Activated T-helper 1 cell treated with anti-CD3 and anti-CD28 coated beads, Interleukin-2, amount 50 U/mL, for 16 hours (primary cell): ENCODE measurements at places on chromosomes 11 and 22.

- DNase-seq = no peak
These were observed 8.4 kb upstream of the PMM1 start for GRCh38 chr22:41598081-41598480.

- no peak for DNase-seq
These were observed 97.0 kb downstream of the ST3GAL4 start for GRCh38 chr11:126452241-126453101.

- DNase-seq = no peak
These were observed 450.0 kb upstream of the CCDC179 start for GRCh38 chr11:23310276-23310675.

DNA sequence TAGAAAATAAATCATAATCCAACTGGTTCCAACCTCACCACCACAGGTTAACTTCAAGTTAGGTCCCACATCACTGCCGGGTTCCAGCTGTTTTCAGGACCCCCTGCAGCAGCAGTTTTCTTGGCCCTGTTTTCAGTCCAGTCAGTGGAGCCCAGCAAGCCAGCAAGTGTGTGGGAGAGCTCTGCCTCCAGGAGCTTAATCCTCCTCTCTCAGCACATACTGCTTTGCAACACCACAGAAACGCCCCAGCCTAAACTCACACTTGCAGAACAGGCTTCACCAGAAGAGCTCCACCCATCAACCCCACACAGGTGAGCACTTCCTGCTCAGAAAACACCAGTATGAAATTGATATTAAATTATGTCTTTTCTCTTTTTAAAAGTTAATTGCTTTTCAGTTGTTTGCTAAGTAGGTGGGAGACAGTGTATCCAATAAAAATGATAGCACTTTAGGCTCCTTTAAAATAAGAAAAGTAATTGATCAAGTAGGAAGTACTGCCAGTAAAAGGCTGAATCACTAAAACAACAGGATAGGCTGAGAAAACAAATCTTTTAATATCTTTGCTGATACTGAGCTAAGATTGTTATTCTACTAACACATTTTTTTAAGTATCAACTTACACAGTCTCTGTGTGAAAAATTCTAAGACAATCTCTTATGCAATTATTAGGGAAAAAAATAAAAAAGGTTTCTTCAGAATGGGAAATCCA, 81.5 kb upstream of the TP53AIP1 start:
- DNase-seq = no peak

GRCh38 chr11:43899094-43899493, 18.5 kb downstream of the ALKBH3 start:
- DNase-seq = no peak

DNA sequence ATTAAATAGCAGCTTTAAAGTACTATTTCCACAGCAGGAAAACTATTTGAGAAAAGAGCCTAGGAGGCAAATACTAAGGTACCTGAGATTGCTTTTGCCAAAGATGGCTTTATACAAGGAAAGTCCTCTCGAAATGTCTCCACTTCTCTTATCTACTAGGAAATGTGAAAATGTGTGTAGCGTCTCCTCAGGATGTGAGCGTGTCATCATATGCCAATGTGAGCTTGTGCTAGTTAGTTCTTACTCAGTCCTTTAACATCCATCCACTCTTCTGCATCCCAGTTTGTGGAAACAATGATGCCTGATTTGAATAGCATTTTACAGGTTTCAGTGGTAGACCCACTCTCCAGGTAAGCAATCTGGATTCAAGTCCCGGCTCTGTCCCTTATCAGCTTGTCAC, 421.0 kb downstream of the DYNC2H1 start:
- DNase-seq = no peak

DNA sequence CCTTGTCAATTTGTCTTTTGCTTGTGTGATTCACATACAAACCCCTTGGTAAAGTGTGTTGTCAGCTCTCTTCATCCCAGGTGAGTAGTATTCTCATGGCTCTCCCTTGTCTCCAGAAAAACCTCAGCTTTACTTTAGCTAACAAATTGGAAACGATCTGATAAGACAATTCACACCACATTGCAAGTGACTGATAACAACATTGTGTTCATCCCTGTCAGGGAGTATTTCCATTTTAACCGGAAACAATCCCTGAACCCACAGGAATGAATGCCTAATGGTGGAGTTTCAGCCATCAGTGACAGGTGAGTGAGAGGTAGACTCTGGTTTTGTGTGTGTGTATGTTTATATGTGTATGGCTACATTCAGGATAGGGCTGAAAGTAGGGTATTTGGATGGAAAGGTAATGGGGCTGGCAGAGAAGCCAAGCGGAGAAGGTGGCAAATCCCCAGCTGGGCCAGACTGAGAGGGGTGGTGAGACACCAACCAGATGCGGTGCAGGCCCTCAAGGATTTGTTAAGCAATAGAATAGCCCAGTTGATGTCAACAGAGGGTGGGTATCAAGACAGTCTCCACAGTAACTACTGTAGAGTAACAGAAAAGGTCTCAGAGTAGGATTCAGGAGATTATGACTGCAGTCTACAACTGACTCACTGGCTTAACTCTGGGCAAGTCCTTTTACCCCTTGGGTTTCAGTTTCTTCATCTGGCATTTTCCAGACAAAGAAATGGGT, 7.6 kb downstream of the LRRC51 start:
- no peak for DNase-seq

DNA sequence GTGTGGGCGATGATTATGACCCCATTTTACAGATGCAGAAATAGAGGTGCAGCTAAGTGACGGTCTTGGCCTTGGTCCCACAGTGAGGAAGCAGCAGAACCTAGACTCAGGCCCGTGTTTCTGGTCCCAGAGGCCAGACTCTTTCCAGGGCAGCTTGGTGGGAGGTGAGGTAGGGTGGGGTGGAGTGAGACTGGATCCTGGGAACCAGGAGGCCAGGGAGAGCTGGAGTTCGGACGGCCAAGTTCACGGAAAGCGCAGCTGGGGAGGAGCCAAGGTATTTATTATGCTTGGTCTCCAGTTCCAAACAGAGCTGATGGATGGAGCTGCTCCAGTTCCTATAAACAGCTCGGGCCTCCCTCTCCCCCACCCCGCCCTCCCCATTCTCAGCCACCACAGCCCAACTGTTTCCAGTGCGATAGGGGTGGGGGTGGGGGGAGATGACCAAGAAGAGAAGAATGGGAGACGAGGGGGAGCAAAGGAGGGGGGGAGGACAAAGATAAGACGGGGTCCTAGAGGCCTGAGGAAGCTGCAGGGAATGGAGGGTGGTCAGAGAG, 16.2 kb downstream of the LRRC32 start:
- no peak for DNase-seq

DNA sequence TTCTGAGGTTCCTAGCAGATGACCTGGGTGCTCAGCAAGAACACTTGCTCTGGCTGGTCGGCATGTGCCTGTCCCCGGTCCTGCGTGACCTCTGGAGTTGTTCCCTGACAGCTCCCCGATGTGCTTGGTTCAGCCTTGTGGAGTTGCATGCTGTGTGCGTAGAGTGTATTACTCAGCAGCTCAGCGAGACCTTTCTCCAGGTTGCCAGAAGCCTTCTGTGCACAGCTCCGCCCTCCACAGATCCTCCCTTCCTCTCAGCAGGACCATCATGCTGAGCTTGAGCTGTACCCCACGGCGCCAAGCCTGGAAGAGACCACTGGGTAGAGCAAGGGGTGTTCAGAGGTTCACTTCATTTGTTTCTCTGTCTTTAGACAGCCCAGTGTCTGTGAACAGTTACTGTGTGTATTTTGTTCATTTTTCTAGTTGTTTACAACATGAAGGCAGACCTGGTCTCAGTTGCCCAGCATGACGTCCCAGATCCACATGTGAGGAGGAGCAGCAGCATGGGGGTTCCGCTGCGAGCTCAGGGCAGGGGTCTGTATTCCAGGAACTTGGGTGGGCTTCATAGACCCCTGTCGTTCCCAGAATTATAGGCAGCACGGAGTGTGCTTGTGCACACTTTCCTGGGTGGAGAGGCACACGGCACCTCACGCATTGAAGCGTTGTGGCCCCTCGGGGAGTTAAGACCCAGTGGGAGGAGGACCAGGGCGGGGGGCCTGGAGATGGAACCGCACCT, 148.6 kb downstream of the IGLL1 start:
- no peak for DNase-seq

- DNase-seq = no peak
These were observed 46.5 kb upstream of the ADA2 start for GRCh38 chr22:17265649-17266248.

GRCh38 chr22:36330127-36330526, 57.6 kb downstream of the MYH9 start:
- no peak for DNase-seq

- no peak for DNase-seq
These were observed 41.4 kb downstream of the TTC17 start for GRCh38 chr11:43399983-43400630.

GRCh38 chr11:133082841-133083488, 449.3 kb downstream of the OPCML start:
- no peak for DNase-seq

GRCh38 chr22:46131151-46131587, 19.2 kb upstream of the PPARA start:
- DNase-seq = no peak

DNA sequence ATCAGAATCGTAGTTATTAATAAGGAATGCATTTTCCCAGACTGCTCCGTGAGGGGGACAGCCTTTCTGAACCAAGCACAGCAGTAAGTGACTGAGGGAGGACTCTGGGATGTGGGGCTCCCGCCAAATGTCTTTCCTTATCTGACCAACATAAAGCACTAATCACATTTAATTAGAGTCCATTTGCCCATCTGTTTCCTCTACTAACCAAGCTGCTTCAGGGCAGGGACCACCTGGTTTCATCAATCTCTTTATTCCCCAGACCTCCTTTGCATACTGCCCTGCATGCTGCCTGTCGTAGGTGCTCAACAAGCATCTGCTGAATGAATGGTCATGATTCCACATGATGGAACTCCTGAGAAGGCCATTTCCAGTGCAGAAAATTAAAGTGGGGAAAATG, 29.4 kb downstream of the SMCO4 start:
- no peak for DNase-seq

DNA sequence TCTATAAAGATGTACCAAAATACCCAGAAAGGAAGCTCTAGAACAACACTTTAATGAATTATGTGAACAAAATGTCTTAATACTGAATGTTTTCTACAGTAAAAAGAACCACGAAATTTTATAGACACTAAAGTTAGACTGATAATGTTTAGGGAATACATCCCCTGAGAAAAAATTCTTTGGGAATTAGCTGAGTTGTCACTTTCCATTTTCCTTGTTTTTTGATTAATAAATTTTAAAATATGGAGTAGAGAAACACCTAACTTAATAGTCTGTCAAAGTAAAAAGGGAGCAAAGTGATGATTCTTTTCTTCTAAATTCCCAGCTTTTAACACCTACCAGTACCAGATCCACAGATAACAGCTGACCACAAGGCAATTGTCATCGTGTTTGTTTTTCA, 23.1 kb upstream of the SCN3B start:
- DNase-seq = no peak

GRCh38 chr11:39741066-39741465, 1718.4 kb downstream of the LRRC4C start:
- DNase-seq = no peak

- no peak for DNase-seq
These were observed 327.4 kb downstream of the MN1 start for GRCh38 chr22:27474112-27474571.

GRCh38 chr11:126627421-126627820, 271.9 kb downstream of the ST3GAL4 start:
- DNase-seq = no peak

DNA sequence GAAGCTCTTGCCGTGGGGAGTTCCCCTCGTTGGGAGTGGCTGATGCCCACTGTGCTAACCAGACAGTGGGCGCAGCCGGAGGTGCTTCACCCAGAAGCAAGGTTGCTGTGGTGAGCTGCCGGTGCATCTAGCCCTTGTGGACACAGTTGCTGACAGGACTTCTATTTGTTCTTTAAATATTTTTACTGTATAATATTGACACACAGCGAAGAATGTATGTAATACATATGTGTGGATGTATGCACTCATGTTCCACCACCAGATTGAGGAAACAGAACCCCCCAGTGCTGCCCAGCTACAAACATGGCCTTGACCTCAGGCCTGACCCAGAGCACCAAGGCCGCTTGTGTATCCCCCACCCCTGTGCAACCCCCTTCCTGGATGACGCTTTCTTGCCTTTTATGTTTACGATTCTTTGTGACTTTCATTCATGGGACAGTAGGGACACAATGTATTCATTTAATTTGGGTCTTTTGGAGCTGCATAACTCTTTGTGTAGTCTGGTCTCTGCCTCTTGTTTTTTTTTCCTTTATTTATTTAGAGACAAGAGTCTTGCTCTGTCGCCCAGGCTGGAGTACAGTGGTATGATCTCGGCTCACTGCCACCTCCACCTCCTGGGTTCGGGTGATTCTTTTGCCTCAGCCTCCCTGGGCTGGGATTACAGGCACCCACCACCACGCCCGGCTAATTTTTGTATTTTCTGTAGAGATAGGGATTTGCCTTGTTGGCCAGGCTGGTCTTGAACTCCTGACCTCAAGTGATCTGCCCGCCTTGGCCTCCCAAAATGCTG, 132.6 kb downstream of the TBC1D22A start:
- no peak for DNase-seq

DNA sequence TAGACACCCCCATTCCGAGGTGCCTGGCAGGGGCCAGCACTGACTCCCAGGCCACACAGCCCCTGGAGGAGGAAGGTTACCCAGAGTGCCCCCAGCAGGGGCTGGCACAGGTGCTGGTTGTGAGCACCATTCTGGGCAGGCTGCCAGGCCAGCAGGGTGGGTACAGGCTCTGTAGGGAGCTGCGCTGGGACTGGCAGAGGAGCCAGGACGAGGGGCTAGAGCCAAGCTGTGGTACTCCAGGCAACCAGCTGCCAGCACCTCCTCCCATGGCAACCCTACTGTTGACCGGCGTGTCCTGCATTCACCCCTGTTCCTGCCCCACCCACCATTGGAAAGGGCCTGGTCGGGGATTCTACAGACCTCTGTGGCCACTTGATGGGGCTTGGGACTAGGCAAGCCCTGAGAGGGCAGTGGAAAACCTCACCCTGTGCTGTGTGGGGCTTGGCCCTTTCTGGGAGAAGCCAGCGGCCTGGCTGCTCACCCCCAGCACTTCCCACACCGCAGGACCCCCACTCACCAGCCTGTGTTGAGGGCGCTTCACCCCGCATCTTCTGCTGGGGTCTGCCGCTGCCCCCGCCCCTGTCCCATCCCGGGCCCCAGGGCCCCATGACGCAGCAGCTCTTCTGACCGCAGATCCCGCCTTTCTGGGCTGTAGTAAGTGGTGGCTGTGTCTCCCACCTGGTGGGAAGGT, 1.9 kb downstream of the CLDN5 start:
- no peak for DNase-seq

- DNase-seq = no peak
These were observed 669 bp downstream of the RPL27A start for GRCh38 chr11:8683115-8683807.
